Osteocyte (in vitro differentiated cells): ENCODE measurements at places on chromosomes 12 and 14.

GRCh38 chr12:98823012-98823411, 177.9 kb downstream of the APAF1 start:
- DNase-seq = no peak

- no peak for DNase-seq
These were observed 255.3 kb downstream of the AEBP2 start for GRCh38 chr12:19694627-19695026.

DNA sequence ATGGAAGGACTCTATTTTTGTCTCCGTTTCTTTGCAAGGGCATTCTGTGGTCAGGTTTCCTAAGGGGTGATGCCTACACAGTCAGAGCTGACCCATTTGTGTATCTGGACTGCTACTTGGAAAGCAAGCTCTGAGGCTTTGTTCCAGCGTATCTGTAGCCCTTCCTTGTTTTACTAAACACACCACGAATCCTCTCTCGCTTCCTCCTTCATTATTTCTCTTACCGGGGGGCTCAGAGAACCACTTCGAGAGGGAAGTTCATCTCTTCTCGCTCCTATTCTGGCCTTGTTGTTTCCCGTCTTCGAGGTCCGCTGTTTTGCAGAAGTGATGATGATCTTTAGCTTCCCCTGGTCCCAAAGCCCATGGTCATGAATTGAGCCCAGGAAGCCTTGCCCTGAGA, 164.7 kb downstream of the SSPN start:
- DNase-seq = no peak

GRCh38 chr14:34072921-34073320, 122.0 kb upstream of the EGLN3 start:
- DNase-seq = no peak

DNA sequence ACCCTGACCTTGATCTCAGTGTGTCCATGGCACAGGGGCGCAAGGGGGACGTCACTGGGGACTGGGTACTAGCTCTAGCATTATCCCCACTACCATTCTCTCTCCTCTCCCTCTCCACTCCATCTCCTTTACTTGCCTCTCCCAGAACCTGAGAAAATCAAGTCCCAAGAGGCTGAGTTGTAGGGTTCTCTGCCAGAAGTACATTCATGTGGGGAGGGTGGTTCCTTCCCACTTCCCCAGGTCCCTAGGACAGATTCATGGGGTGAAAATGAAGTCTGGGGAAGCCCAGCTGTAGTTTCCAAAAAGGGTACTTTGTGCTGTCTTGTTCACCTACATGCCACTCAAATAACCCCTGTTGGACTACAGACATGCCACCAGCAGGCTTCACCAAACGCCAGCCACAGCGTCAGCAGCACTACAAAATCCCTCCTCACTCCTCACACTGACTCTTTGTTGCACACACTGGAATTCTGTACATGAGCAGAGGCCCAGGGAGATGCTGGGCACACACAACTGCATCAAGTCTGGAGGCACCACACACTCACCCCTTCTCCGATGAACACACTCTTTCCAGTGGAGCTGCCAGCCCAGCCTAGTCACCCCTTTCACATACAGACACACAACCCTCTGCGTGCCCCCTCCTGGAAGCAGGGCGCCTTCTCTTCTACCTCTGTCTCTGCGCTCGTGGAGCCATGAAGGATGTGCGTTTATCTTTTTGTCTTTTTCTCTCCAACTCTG, 6.9 kb downstream of the RARG start:
- DNase-seq = no peak

DNA sequence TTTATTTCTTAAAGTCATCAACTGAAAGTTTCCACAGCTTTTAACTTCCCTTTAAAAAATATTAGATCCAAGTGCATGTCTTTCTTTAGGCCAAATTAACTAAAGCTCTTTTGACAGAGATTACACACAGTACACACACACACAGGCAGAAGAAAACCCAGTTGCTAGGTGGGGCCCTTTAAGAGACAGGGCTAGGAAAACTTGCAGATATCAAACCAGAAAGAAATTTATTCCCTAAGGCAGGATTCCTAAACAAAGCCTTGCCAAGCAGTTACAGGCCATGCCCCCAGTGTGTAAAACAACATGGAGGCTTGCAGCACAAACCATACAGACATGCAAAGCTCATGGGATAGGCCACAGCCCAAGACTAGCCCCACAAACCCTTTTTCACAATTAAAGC, 123.4 kb downstream of the FSCB start:
- DNase-seq = no peak

DNA sequence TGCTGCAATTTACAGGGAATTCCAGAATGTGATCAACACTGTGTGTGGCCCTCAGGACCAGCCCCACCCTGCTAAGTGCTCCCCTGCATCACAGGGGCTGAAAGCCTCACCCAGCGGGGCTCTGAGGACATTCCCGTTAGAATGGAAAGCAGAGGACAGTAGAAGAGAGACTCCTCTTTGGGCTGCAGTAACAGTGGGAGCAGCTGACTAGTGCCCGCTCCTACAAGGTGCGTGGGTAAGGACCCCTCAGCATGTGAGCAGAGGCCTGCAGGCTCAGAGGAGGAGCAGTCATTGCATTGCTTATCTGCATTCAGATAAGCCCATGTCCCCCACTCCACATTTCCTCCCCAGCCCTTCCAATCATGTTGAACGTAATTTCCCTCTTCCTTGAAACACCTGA, 120.1 kb downstream of the ITPR2 start:
- no peak for DNase-seq

DNA sequence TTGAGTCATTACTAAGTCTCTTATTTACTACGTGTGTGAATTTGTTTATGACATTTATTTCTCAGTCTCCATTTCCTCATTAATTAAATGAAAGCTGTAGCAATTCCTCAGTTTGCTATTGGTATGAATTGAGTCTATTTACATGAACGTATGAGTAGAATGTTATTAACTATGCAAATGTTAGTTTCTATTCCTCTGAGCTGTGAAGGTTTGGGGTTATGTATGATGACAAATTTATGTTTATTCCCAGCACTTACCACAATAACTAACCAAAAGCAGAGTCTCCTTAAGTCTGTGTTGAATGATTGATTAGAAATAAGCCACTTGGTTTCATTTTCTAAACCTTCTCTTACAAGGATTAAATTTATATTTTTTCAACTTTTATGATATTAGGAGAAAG, 1340.9 kb downstream of the FSCB start:
- no peak for DNase-seq

GRCh38 chr14:44833376-44834060, 128.2 kb downstream of the KLHL28 start:
- DNase-seq = no peak

DNA sequence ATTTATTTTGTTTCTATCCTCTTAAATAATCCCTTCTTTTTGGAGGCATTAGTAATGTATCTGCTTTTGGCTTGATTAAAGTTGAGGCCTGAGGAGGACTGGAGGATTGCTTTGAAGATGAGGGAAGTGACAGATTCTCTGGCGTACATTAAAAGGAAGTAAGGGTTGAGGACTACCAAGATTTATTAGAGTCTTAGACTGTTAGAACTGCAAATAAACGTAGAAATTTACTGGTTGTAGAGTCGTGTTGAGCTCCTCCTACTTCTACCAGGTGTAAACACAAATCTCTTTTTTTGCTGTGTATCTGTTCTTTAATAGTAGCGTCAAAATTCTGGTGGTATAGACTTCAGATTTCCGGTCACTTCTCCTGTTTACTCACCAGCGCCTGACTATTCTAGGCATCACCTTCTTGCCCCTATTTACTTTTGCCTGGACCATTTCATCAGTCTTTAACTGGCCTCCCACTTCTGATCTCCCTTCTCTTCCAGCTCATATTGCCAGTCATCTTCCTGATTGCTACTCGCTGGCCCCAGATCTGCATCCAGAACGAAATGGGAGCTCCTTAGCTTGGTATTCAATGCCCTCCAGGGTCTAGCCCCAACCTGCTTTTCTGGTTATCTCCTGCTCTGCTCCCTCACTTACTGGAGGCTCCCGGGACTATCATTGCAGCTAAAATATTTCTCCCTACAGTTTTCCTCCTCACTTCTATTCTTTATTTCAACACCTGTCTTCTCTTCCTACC, 8.4 kb upstream of the EID3 start:
- no peak for DNase-seq

DNA sequence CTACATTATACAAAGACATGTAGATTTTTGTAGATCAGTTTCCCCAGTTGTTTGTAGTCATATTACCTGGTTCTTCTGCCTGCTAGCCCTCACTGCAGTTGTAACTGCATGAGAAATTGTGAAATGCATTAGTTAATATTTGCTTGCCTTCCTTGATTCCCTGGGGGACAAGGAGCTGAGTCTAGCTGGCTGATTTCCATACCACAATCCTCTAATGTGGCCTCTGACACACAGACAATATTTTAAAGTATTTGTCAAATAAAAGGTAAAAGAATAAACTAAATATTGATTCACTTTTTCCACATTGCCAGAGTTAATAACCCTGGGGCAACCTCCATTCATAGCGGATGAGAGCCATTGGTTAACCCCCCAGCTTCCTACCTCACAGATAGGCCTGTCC, 128.8 kb upstream of the TMEM132C start:
- DNase-seq = no peak

DNA sequence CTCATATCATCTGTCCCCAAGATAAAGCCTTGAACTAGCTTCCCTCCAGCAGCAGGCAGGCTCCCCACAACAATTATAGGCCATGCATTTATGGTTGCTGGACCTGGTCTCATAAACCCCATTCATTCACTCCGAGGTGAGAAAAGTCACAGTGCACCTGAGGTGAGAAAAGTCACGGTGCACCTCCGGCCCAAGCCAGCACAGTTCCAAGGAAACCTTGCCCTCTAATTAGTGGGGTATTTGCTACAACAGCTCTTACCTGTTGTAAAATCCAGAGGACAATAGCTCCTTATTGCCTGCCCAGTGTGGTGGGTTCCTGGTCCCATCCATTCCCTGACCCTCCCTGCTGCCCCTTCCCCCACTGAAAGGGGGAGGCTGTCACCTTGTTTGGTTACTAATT, 65.6 kb downstream of the FBXL14 start:
- no peak for DNase-seq
